ENCODE measurements at places on chromosomes 16 and 17.

DNA sequence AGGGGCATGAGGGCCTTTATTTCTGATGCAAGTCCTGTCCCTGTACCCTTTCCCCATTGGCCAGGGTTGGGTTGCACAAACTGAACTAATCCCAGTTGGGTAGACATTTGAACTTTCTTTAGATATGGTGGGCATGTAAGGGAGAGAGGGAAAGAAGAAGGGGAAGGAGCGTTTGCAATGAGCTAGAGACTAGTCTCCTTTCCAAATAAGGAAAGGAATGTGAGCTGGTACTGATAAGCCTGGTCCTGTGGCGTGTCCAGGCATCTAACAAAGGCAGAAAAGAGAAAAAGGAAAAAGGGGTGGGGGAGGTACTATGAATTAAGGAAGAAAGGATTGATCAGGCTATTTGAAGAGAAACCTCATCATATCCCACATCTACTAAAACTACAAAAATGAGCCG is 20.3 kb downstream of the CHMP6 start:
- DNase-seq, result no peak

GRCh38 chr16:87042551-87043230 is 274.5 kb downstream of the C16orf95 start:
- DNase-seq, result no peak

GRCh38 chr17:55444471-55445441 is 23.1 kb upstream of the MMD start:
- DNase-seq, result no peak

DNA sequence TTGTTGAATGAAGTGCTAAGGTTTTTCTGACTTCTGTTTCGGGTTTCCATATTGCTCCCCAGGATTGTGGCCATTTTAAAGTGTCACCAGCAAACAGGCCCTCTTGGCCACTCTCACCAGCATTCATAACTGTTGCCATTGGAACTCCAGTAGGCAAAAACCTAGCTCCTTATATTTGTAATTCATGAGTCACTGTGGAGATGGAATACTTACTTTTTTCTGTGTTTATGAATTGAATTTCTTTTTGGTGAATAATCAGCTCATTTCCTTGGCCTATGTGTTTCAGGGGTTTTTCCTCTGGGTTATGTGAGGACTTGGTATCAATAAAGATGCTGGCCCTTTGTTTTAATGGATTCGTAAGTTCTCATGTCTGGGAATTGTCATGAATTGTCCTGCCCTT is 255.1 kb downstream of the SNX29 start:
- no peak for DNase-seq

DNA sequence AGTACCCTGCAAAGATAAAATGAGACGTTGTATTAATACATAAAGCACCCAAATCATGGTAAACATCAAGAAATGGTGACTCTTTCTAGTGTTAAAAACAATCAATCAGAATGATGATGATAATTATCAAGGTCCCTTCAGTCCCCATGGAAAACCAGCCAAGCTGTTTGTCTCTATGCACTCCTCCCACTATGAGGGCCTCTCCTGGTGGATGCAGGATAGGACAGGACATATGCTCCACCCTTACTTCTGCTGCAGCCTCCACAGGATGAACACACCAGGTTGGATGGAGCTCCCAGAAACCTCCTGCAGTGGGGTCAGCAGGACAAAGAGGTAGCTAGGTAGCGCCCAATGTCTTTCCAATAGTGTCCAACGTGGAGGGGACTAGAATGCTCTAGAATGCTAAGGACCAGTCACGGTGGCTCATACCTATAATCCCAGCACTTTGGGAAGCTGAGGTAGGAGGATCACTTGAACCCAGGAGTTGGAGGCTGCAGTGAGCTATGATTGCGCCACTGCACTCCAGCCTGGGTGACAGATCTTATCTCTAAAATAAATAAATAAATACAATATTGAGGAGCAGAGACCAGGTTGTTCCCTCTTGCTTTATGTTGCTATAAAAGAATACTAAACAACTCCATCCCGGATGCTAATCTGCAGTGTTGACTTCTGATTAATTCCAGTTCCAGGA is 9.9 kb upstream of the KDM8 start:
- DNase-seq, result no peak
